ENCODE measurements at places on chromosomes 16 and 17.

GRCh38 chr16:22370038-22370820 is 4.2 kb downstream of the CDR2 start:
- no peak for DNase-seq

DNA sequence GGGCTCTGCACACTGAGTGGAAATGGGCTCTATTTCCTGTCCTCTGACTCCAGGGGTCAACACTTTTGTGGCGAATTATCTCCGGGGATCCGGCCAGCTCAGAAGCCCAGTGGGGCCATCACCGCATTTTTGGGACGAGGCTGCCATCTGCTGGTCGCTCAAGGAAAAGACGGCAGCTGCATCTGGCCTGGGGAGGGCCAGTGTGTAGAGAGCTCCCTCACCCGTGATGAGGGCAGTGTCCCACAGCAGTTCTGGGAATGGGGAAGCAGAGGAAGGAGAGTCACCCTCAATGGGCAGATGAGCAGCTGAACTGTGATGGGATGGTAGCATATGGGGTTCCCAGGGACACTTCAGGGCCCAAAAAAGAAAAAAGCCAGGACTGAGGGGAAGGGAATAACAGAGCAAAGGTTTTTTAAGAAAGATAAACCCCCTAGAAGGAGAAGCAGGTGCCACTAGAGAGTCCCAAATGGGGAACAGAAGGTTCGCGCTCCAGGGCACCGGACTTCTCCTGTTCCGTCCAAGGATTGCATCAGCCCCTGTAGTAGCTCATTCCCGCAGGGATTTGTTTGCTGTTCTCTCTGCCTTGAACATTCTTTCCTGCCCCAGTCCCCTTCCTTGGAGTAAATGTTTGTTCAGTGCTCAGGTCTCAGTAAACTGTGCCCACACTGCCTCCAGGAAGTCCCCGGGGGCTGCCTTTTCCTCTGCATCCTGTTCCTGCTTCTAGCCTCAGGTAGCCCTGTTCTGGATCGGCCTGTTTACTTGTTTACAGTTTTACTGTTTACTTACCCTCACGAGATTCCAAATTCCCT is 9.3 kb upstream of the ABCC12 start:
- DNase-seq: peak; percentile 59

- no peak for DNase-seq
Observed at GRCh38 chr17:41585301-41586056, 1.2 kb downstream of the KRT14 start.

DNA sequence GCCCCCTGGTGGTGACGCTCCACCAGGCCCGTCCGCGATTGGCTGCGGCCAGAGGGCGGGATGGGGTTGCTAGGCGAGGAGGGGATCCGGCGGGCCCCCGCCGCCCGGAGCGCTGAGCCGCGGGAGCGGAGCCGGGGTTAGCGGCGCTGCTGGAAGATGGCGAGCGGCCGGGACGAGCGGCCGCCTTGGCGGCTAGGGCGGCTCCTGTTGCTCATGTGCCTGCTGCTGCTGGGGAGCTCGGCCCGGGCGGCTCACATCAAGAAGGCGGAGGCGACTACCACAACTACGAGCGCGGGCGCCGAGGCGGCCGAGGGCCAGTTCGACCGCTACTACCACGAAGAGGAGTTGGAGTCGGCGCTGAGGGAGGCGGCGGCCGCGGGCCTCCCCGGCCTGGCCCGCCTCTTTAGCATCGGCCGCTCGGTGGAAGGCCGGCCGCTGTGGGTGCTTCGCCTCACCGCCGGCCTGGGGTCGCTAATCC is at the start of gene CPD:
TSS of gene CPD (plus strand) at position 103 of the 478 bp plus-strand sequence. CDS start at position 157, 54 bp downstream.
- peak; percentile 94 for DNase-seq

GRCh38 chr16:87970186-87970585 is 19.0 kb downstream of the BANP start:
- no peak for DNase-seq

DNA sequence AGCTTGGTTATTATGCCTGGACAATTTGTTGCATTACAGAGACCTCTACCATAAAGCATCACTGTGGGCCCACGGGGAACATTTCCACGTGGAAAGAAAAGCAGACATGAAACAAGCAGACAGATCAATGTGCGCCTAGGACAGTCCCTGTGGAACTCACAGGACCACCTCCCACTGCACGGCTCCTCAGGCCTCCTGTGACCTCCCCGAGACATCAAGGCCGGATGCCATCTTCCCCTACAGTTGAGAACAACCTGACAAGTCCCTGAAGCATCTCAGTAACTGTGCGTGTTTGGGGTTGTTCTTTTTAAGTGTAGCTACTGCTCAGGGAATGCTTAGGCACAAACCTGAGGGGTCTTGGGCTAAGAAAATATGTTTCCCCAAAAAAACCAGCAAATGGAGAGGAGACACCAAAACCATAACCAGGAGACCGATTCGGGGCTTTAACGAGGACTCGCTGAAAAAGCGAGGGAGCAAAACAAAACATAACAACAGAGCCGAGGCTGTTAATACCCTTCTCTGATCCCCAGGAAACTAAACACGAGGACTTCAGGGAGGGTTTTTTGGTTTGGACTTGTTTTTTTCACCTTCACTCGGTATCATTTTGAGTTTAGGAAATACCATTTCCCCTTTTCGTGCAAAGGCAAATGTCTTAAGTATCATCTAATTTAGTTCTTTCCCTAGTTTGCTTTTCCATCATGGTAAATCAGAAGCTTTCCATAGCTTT is 87.1 kb downstream of the CYTH1 start:
- DNase-seq: no peak

GRCh38 chr16:84641643-84642358 is 6.5 kb upstream of the KLHL36 start:
- no peak for DNase-seq

- DNase-seq: no peak
Observed at GRCh38 chr16:68893710-68894705, 50.7 kb downstream of the TANGO6 start.

GRCh38 chr16:78421181-78421708 is 321.8 kb downstream of the WWOX start:
- no peak for DNase-seq

DNA sequence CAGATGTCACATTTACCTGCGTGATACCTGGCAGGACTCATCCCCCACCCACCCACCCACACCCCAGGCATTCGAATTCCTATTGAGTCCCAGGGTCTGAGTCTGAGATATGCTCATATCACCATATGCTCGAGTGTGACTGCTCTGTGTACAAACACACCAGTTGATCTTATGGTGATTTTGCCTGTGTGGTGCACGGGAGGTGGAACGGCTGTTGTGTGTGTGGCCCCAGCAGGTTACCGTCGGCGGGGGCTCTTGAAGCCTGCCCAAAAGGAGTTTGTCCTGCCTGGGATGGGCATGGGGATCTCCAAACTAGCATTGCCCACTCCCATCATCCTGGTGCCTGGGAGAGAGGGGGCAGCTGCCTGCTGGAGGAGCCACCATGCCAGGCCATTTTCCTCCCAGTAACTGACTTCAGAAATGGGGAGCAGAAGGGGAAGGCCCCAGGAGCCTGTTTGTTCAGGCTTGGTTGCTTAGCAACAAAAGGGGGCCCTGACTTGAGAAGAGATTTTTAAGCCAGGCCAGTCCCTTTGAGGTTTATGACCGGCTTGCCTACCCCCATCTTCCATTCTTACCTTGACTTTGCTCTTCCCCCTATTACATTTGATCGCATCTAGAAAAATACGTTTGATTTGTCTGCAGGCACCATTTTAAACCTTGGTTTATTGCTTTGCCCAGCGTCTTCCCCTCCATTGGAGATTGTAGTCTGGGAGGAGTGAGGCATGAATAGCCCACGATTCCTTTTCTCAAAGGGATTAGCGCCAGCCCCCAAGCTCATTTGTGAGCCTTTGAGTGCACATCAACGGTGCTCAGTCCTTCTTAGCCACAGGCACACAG is 217.7 kb downstream of the CCDC182 start:
- DNase-seq: no peak

DNA sequence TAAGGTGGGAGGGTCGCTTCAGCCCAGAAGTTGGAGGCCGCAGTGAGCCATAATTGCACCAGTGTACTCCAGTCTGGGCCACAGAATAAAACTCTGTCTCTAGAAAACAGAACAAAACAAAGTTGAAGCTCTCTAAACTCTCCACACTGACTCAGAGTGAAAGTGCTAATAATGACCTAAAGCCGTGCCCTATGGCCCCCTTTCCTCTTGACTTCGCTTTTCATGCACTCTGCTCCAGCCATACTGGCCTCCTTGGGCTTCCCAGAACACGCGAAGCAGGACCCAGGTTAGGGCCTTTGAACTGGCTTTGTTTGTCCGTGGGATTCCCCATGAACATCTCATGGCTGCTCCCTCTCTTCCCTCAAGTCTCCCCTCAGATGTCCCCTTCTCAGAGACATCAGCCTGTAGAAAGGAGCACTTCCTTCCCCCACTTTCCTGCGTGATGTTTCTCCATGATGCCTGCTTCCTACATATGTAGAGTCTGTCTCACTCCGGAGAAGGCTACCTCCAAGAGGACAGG is 18.6 kb upstream of the SPN start:
- DNase-seq: no peak

- DNase-seq: no peak
Observed at GRCh38 chr16:2697401-2697948, 15.2 kb downstream of the KCTD5 start.

DNA sequence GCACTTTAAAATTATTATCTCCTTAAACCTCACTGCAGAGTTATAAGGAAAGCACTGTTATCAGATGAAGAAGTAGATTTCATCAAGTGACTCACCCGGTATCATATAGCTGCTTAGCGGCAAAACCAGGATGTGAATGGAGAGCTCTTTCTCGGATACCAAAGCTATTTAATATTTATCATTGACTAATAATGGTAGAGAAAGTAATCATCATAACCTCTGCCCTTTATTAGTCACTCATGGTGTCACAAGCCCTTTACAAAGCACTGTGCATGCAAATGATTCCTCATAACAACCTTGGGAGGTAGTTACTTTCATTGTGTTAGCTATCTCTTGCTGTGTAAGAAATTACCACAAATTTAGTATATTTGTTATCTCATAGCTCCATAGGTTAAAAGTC is 592.9 kb downstream of the MAF start:
- DNase-seq: no peak

- DNase-seq: no peak
Observed at GRCh38 chr17:28665994-28666393, 4.0 kb downstream of the SUPT6H start.

DNA sequence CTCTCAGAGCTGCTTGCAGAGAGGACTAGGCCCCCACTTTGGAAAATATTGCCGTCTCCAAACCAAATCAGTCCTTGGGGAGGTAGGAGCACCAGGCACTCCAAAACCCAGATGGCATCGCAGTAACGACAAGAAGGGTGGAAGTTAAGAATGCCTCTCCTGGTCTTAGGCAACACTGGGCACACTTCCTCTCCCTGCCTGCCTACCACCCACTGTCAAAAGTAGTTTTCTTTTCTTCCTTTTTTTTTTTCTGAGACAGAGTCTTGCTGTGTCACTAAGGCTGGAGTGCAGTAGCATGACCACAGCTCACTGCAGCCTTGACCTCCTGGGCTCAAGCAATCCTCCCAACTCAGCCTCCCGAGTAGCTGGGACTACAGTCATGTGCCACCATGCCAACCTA is 47.2 kb downstream of the SRL start:
- no peak for DNase-seq
